ENCODE measurements at places on chromosomes 6 and 20.

- no peak for DNase-seq
These were observed 20.0 kb upstream of the PXDC1 start for GRCh38 chr6:3771407-3772011.

DNA sequence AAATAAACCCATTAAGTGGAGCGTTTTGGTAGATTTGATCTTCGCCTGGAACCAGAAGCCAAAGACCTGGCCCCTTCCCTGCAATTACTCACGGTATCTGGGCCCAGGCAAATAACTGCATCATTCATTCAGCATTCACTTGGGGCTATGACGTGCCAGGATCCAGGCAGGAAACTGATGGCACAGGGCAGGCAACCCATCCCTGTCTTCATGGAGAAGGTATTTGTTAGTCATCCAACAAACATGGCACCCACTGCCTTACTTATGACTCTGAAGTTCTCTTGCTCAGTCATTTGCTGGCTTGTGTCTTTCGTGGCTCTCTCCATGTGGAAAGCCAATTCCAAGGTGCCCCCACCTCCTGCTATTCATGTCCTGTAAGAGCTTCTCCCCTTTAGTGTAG is 232.4 kb downstream of the BMP7 start:
- DNase-seq, result no peak

- no peak for DNase-seq
These were observed 30.0 kb upstream of the ZNF217 start for GRCh38 chr20:53623454-53624211.

DNA sequence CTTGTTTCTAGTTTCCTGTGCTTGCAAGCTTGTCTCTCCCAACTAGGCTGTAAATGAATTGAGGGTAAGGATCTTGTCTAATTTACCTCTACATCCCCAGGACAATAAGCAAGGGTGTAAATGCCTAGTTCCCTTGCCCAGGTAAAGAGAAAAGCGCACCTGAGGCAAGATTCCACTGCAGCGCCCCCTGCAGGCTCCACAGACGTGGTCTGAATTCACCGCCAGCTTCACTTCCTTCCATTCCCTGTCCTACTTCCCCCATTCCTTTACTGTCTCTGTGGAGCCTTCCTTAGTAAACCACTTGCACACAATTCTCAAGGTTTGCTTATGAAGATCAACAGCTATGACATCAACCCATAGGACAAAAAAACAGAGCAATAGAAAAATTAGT is 42.3 kb downstream of the ANKEF1 start:
- DNase-seq, result no peak

DNA sequence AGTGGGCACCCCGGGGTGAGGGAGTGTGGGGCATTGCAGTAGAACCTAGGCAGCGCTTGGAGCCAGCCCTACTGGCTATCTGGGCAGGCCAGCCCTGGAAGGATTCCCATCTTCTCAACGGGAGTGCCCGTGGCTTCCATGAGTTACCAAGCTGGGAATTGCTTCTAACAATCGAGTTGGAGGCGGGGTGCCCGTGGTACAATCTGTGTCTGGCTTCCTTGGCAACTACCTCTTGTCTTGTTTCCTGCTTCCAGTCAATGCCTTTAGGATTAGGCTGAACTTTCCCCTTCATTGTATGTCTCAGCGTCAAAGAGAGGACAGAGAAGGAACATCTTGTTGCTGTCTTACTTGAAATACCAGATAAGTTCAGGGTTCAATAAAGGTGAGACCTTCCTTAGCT is 33.3 kb downstream of the PPP1R14C start:
- no peak for DNase-seq

DNA sequence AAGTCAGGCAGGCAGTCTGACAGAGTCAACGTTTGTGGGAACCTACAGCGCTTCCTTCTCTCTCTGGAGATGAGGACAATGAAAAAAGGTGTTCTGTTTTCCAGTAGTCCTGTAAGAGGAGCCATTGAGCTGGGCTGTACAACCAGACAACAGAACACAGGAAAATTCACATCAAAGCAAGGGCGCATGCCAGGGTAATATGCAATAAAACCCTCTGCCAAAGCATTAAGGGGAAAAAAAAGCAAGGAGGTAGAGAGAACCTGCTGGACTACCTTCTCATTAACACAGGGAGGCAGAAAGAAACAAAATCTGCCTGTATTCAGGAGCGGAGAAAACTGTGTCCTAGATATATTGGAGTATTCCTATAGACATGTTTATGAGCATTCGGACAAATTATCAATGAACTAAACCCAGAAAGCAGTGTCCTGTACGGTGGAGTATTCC is 1.3 kb downstream of the RNF24 start:
- no peak for DNase-seq

DNA sequence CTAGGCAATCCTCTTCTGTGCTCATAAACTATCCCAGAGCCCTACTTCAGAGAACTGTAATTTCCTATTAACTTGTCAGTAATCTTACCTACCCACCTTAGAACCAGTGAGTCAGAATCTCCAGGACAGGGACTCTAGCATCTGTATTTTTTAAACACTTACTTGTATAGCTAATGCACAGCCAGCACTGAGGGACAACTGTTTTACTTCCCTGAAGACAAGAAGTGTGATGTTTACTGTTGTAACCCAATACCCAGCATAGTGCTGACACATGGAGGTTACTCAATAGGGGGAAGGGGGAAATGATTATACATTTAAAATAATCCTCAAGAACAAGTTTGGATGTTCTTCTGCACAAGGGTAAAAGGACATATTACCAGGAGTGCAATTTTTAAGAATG is 130.8 kb downstream of the BTBD9 start:
- no peak for DNase-seq

GRCh38 chr6:72798196-72798595 is 176.3 kb downstream of the KCNQ5 start:
- DNase-seq, result no peak

- DNase-seq, result no peak
These were observed 7.2 kb downstream of the SSTR4 start for GRCh38 chr20:23042270-23042669.

DNA sequence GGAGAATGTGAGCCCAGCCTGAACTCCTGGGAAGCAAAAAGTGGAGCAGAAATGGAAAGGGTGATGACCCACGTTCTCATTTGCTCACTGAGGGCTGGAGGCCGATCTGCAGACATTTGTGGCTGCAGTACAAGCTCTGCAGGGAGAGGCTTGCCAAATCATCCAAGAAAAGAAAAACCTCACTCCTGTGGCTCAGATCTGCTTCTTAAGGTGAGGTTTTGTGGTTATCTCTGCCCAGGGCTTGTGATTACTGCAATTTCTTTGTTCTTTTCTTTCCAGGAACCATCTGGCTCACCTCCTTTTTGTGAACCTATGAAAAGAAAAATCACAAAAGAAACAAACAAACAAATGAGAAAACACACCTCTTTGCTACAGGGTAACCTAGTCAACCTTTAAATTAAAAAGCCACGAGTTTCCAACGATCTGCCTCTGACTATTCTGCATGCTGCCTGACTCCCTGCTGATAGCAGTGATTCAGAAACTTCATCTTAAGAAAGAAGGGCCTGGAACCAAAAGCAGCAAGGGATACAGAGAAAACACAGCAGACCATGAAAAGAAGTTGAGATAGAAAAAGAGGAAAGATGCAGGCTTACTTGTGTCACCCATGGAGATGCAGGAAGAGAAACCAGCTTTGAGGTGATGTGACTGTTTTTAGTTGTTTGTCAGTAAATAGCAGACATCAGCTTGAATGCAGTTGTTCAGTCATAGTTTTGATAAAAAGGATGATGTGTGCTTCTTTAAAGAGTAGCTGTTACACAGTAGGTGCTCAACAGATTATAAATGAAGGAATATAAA is 165.1 kb downstream of the LMBRD1 start:
- DNase-seq, result no peak

DNA sequence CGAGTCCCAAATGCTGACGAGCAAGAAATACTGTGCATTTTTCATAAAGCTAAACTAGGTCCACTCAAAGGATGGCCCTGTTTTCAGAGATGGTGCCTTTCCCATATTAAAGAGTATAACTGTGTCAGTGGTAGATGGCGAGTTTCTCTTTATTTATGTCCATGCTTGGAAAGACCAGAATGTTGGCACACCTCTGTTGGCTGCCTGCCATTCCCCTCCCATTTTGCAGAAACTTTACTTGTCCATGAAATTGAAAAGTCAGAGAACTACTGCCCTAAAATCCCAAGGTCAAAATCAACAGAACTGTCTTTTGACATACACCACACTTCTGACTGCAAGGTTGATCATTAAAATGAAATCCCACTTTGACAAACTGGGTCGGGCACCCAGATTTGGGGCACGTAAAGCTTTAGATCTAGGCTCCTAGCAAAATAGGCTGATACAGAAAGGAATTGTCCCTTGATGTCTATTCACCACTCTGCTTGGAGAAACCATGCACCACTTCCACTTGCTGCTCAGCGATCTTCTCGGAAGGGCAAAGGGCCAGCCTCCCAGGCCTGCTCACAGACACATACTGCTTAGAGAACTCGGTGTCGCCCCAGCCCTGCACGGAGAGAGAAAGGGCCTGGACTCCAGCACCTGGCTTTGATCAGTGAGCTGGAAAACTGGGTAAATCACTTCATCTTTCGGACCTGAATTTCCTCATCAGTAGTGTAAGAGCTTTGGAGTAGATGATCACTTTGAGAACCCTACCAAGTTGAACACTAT is 130.0 kb downstream of the AGPAT4 start:
- no peak for DNase-seq

DNA sequence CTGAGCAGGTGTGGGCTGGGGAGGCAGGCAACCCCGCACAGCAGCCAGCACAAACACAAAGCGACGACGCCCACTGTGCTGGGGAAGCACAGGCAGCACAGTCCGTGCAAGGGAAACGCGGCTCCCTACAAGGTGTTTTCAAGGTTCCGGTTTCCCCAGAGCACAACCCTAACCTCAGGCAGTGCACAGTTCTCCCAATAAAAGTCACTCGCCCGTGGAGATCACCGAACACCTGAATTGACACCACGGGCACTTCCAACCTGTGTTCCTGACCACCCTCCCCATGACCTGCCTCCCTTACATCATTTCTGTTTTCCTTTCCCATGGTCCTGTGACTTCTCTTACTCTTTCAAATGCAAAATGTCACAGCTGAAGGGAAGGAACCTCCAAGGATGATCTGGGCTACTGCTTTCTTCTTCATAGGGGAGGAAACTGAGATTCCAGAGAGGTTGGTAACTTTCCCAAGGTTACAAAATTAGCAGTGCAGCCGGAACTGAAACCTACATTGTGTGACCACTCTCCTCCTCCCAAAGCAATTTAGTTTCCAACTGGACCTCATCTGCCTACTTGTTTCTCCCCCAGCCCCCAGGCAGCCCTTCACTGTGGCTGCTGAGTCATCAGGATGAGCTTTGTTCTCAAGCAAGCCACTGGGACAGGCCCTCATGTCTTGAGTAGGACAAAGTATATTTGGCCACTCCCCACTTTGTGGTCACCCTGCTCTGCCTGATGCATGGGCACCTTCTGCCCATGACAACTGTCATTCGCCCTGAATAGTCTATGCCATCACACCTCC is 125.3 kb downstream of the ATXN1 start:
- DNase-seq, result no peak

DNA sequence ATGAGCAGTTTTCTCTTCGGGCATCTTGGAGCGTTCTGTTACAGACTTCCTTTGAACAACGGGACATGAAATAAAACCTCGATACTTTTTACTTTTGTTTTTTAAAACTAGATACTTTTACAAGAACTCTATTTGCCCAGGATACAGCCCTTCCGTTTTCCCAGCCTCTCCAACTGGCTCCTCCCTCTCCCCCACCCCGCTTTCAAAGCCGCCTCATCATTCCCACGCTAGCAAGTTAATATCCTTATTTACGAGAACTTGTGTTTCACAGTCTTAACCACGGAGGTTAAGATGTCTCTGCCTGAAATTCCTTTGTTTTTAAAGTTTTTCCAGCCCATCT is 241 bp upstream of the CFAP206 start:
- no peak for DNase-seq

DNA sequence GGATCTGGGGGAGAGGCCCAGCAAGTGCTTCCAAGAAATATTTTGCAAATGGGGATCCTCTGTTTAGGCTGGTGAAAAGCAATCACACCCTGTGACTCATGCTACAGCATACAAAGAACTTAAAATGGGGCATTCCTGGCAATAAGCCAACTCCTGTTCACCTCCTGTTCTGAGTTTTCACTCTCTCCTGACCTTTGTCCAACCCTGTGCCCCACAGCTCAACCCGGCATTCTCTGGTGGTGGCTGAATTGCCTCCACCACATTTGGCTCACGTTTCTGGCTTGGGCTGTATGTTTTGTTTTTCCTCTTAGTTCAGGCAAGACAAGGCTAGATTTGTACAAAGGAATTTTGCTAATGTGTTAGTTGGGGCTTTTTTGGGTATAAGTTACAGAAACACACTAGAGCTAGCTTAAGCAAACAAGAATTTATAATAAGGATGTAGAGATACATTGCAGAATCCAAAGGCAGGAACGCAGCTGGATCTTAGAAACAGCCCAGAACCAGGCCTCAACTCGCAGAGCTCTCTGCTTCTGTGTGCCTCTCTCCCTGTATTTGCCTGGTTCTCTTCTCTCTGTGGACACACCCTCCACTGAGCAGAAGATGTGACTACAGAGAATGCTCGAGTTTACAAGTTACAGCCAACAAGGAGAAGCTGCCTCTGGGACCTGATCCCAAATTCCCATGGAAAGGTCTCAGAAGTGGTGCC is 9.4 kb downstream of the ABCC10 start:
- DNase-seq, result no peak

DNA sequence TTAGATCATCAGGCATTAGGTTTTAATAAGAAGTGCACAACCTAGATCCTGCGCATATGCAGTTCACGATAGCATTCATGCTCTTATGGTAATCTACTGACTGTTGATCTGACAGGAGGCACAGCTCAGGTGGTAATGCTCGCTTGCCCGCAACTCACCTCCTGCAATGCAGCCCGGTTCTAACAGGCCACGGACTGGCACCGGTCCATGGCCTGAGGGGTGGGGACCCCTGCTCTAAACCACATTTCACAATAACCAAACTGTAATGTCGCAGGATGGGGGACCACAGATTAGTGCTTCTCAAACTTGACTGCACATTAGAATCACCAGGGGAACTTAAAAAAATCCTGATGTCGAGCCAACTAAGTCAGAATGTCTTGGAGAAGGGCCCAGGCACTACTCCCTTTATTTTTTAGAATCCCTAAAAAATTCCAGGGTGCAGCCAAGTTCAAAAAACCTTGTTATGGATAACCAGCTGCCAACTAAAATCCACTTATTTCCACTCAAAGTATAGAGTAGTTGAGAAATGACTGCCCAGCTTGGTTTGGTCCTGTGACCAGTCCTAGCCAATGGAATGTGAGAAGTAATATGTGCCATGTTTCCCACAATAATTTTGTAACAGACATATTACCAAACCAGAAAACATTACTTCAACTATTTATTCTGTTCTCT is 3.1 kb downstream of the SHPRH start:
- no peak for DNase-seq

- peak; percentile 33 for DNase-seq
These were observed 29.3 kb downstream of the TRIM38 start for GRCh38 chr6:25991785-25992412.

DNA sequence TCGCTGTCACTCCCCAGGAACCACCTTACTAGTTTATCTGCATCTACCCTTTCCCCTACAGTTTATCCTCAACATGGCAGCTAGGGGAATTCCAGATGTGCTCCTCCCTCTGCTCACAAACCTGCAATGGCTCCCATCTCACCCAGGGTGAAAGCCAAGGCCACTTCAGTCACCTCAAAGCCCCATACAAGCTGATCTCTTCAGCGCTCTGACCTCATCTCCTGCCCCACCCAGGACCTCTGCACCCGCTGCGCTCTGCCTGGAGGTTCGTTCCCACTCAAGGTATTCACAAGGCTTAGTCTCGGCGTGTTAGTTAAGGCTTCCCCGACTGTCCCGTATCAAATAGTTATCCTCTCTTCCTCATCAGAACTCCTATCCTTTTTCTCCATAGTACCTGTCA is 28.6 kb upstream of the SPDEF start:
- DNase-seq, result no peak

- DNase-seq, result no peak
These were observed 729.2 kb upstream of the MARCKS start for GRCh38 chr6:113127786-113128419.
